Amniotic epithelial cell (primary cell): ENCODE measurements at places on chromosomes 12 and 14.

GRCh38 chr12:5827591-5827990 is 117.5 kb downstream of the ANO2 start:
- no peak for DNase-seq

DNA sequence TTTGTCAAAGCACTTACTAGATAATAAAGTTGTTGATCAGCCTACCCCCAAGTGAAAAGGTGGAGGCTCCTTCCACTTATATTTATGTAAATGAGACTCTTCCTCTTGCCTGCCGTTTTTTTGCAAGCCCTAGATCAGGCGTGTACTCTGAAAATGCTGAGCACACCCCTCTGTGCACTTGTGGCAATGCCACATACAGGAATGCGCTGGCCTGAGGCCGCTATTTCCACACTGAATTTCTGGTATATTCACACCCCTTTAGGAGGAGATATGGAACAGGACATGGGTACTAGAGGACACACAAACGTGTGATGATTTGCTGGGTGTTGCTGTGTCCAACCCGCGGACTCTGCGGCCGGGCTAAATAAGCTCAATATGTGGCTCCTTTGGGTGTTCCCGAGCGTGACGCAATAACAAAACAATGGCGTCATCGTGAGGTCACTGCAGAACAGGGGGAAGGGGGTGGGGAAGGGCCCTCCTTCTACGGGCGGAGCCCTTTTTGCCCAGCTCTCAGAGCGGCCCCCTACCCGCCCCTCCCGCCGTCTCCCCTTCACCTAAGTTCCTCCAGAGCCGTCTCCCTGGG is 554 bp upstream of the TSPAN31 start:
- DNase-seq: no peak

GRCh38 chr14:51094282-51094821 is 553 bp downstream of the TRIM9 start:
- no peak for DNase-seq

- no peak for DNase-seq
These were observed 11.2 kb downstream of the MOK start for GRCh38 chr14:102293781-102294180.

- no peak for DNase-seq
These were observed 24.4 kb downstream of the DHRS2 start for GRCh38 chr14:23660290-23661226.

DNA sequence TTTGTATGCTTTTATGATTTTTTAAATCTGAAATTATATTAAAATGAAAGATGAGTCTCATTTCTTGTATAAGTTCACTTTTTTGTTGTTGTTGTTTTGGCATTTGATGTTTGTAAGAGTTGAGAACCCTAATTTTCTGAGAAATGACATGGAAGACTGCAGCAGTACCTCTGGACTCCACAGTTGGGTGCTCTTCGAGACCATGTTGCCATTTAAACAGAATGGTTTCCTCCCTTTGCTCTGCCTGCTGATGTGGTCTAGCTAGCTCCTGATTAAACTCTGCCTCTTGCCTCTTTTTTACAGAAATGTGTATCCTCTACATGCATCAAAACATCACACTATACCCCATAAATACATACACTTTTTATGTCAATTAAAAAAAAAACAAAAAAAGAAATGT is 5.8 kb upstream of the LTA4H start:
- DNase-seq: peak; percentile 58

DNA sequence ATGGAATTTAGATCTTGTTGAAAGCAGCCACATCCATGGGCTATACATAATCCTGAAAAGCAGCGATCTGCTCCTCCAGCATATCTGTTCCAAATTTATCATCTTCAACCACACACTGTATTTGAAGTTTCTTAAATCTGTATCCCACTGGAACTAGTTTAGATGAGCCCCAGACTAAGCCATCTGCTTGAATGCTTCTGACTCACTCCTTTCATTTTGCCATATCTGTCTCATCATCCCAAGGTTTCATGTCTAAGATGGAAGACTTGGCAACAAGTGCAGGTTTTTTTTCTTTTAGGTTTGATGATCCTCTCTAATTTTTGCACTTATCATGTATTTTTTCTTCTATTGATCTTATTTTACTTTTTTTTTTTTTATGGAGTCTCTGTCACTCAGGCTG is 54.4 kb upstream of the TMEM263 start:
- DNase-seq: peak; percentile 54

- DNase-seq: no peak
These were observed 56.9 kb downstream of the ADGRD1 start for GRCh38 chr12:131010396-131011131.

DNA sequence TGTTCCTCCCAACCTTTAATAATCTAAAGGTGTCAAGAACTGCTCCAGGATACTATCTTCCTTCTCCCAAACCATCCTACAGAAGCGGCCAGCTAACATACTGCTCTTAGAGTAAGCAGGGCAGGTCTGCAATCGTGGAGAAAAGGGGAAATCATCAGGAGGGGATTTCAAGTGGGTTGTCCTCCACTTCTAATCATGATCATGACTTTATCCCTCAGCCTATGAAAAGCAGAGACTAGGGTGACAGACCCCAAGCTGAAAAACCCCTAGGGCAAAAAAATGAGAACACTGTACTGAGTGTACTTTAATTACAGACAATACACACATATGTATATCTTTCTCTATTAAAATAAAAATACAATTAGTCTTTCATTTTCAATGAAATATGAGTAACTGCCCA is 13.9 kb downstream of the DUSP16 start:
- DNase-seq: no peak

GRCh38 chr14:78383060-78383459 is 212.9 kb downstream of the NRXN3 start:
- DNase-seq: no peak

GRCh38 chr14:70714055-70714550 is 72.4 kb downstream of the TTC9 start:
- DNase-seq: peak; percentile 51

DNA sequence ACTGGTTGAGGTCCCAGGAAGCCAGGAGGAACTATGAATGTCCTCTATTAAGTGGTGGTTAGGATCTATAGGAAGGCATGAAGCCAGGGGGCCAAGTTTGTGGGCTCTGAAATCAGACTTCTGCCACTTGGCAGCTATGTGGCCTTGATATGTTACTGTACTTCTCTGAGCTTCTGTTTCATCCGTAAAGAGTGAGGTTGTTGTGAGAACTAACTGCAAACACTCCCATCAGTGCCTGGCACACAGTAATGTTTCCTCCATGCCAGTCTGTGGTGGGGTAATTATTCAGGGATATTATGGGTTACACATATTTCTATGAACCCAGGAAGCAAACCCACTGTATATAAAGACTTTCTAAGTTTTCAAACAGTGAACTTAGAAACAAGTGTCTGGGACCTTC is 57.4 kb downstream of the PLXNC1 start:
- no peak for DNase-seq

DNA sequence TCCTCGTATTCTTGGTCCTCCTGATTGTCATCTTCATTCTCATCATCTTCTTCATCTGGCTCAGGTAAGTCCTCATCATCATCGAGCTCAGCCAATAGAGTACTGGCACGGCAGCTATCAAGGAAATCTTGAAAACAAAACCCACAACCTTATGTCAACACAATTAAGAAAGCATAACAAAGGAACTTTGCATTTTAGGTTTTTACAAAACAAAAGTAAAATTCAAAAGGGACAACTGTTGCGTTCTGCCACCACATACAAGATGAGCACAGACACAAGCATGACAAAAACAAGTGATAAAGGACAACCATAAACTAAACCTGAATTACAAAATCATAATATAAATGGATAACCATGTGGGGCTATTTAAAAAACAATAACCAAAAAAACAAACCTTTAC is 84.7 kb downstream of the HECTD1 start:
- no peak for DNase-seq

DNA sequence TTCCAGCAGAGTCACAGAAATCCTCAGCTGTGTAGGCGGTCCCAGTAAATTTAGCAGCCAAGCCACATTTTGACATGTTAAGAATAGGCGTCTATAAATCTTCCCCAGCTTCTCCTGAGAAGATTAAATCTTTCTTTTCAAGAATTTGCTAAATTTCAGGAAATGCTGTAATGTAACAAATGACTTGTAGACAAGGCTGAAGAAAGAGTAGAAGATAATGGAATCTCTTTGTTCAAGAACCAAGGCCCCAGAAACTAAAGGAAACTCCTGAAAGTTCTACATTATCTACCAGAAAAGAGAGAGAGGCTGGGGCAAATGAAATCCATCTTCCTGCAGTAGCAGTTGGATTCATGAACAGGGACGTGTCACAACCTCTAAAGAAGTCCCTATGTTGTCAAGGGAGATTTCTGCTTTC is 760.3 kb downstream of the NOVA1 start:
- no peak for DNase-seq

- DNase-seq: no peak
These were observed 634 bp upstream of the TMEM63C start for GRCh38 chr14:77180726-77181602.

DNA sequence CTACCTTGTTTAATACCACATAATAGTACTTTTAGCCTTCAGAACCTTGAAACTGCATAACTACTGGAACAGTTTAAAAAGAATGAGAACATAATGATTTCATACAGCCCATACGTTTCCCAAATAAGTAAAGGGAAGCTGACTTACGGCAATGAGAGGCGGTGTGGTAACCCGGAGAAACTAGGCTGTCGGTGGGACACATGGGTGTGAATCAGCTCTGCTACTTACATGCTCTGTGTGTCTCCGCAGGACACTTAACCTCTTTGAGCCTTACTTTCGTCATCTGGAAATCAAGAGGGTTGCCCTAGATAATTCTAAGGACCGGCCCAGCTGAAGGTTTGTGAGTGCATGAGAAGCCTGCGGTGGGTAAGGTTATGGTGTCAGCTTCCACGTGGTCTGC is 49.3 kb upstream of the PLEKHG3 start:
- peak; percentile 89 for DNase-seq

DNA sequence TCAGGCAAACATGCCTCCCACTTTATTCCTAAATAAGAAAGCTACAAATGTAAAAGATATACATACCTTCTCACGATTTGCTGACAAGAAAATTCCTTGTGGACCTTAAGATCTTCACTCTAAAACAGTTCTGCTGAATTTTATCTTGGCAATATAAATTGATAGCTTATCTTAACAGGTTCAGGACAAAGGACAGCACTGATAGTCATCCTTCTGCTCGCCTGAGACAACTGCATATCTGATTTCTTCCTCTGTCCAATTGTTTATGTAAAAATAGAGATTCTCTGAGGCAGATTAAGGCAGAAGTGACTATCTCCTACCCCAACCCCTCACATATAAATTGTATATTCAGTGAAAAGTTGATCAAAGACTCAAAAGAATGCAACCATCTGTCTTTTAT is 44.9 kb downstream of the CAPZA3 start:
- DNase-seq: peak; percentile 4

DNA sequence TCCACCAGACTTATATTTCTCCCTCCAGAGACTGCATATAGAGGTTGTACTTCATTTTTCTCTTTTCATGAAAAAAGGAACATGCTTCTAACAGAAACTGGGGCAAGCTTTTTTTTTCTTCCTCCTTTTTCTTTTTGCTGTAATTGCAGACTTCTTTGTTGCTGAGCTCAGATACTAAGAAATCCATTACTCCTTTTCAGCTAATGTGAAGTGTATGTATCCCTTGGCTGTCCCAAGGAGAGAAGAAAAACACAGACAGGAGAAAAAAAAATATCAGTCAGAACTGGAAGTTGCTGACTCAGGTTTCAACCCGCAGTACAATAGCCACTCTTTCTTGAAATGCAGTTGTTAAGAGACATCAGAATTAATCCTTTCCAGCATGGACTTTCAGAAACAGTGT is 1248.4 kb downstream of the LRFN5 start:
- peak; percentile 7 for DNase-seq

DNA sequence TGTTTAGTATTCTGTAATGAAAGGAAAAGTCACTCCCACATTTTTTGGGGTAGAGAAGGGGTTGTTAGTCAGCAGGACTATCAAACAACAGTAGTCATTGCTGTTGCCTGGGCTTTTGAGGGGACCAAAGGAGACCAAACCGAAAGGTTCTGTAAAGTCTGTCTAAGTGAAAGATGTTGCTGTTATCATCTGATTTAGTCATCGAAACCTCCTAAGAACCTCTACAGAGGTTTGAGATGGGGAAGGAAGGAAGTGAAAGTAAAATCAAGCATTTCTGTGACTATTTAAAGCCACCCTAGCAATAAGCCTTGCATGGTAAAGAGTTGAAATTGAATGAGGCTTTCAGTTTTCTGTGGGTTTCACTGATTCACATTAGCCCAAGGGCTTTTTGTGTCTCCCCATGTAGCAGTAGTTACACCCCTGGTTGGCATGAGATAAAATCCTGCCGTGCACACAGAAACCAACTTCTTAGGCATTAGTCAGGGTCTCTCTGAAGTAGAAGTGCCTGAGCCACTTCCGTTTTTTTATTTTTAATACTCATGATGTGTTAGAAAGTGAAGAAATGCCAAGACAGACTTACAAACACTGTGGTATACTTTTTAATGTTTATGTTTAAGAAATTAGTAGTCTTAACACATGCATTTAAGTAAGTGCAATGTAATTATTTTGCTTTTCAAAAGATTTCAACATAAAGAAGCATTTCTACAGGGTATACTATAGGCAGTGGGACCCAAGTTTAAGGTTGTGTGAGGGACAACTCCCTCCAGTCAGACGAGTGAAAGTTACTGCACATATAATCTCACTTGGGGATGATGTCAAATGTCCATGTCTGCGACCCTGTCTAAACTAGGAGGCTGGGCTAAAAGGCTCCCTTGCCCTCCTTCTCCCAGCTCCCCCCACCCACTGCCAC is 50.4 kb downstream of the DYRK2 start:
- DNase-seq: peak; percentile 22

DNA sequence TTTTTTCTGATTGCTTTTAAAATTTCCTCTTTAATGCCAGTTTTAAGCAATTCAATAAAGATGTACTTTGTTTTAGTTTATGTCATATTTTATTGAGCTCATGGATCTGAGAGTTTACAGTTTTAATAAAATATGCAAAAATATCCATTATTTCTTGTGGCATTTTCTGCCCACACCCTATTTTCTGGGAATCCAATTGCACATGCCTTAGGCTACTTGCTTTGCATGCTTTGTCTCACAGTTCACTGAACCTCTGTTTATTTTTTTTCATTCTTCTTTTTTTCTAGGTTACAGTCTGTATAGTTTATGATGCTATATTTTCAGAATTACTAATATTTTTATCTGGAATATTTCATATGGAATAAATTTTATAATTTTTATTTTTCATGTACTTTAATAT is 1258.0 kb downstream of the FSCB start:
- DNase-seq: no peak

DNA sequence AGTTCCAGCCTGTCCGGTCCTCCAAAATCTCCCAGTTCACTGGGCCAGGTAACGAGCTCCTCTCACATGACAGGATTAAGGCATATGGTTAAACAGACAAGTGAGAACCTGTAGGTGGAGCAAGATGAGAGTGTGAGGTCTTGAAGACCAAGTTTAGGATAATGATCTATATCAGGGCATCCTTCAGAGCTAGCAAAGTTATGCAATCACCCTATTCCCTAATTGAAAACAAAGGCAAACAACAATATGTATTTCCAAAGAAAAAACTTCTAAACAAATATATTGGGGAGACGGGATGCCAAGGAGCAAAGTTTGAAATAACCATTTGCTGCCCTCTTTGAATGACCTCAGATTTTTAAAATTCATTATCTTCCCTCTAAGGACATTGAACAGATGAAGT is 571.2 kb downstream of the BCL11B start:
- DNase-seq: no peak
